ENCODE measurements at places on chromosomes 6 and 20. TPM values are rescaled to one million over a fixed set of nuclear protein-coding genes. Genes with fewer than 3 reads are reported as not detected.

The RHAG gene
- total RNA-seq = not detected

- no peaks in the 10 kb centered on the region for H3K4me1 ChIP-seq
- H3K4me3 ChIP-seq = no peak overlapping the region
- H3K27ac ChIP-seq = no peak overlapping the region
- H3K36me3 ChIP-seq = no peaks in the 10 kb centered on the region
- peaks cover 15% of the 10 kb centered on the region for H3K27me3 ChIP-seq
- no peak for DNase-seq
These were observed 193.7 kb downstream of the EYA2 start for GRCh38 chr20:47088335-47088734.

- H3K4me3 ChIP-seq = no peak overlapping the region
- no peak for DNase-seq
- no peaks in the 10 kb centered on the region for H3K27me3 ChIP-seq
- no peaks in the 10 kb centered on the region for H3K36me3 ChIP-seq
- peak overlapping the region; percentile 23 for H3K27ac ChIP-seq
These were observed 5.4 kb downstream of the ADA start for GRCh38 chr20:44646023-44646640.

- H3K27me3 ChIP-seq = peaks cover 4% of the 10 kb centered on the region
- no peaks in the 10 kb centered on the region for H3K4me1 ChIP-seq
- no peak for DNase-seq
- peaks cover 23% of the 10 kb centered on the region for H3K36me3 ChIP-seq
These were observed 10.9 kb downstream of the PSMB1 start for GRCh38 chr6:170542031-170542719.

GRCh38 chr6:41901882-41902519 is 6.8 kb upstream of the USP49 start:
- H3K4me1 ChIP-seq = peaks cover 10% of the 10 kb centered on the region
- H3K36me3 ChIP-seq = peaks cover 24% of the 10 kb centered on the region
- H3K4me3 ChIP-seq = no peak overlapping the region
- DNase-seq = peak; percentile 28
- H3K27ac ChIP-seq = 0 out of 2 replicates have a peak overlapping the region, but pooled peaks have one; percentile 6

Measured in HFFc6 (cell line).